CD4-positive, alpha-beta T cell treated with Interleukin-4 for 1 hour (primary cell): ENCODE measurements at places on chromosomes 2 and 18.

GRCh38 chr2:55225481-55226020, 6.5 kb downstream of the CLHC1 start:
- no peak for DNase-seq

GRCh38 chr2:216665242-216665641, 30.1 kb downstream of the IGFBP5 start:
- no peak for DNase-seq

- no peak for DNase-seq
These were observed 15.0 kb upstream of the GPC1 start for GRCh38 chr2:240420206-240421104.

DNA sequence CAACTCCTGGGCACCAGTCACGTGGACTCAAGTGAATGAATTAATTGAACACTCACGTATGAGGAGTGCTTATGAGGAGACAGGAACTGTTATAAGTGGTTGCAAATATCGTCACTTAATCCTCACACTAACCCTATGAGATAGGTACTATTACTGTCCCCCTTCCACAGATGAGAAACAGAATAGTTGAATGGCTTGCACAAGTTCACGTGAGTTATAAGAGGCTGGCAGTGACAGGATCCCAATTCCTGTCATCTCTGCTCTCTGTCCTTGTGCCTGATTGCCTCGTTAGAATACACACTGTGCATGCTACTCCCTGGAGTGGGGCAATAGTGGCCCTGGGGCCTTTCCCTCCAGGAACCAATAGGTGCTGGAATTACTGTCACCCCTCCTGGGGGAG, 253.5 kb downstream of the DYSF start:
- DNase-seq = no peak

GRCh38 chr2:120262150-120262549, 9.5 kb downstream of the RALB start:
- DNase-seq = no peak

- DNase-seq = no peak
These were observed 138.7 kb upstream of the PID1 start for GRCh38 chr2:229409751-229410181.

DNA sequence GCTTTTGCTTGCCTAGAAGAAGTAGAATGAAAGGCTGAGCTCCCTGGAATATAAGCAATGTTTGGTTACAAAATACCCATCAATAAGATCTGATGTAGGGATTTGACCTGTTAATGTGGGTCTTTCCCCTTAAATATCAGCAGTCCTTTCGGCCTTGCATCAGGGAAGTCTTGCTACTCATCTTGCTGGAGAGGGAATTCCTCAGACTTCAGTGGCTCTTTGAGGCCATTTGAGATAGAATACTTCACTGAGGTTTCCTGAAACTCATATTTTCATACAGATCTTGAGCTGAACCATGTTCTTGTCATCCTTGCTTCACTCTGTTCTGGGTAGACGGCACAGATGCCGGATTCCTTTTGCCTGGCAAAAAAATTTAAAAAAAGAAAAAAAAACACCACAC, 3.9 kb downstream of the TWIST2 start:
- DNase-seq = no peak

DNA sequence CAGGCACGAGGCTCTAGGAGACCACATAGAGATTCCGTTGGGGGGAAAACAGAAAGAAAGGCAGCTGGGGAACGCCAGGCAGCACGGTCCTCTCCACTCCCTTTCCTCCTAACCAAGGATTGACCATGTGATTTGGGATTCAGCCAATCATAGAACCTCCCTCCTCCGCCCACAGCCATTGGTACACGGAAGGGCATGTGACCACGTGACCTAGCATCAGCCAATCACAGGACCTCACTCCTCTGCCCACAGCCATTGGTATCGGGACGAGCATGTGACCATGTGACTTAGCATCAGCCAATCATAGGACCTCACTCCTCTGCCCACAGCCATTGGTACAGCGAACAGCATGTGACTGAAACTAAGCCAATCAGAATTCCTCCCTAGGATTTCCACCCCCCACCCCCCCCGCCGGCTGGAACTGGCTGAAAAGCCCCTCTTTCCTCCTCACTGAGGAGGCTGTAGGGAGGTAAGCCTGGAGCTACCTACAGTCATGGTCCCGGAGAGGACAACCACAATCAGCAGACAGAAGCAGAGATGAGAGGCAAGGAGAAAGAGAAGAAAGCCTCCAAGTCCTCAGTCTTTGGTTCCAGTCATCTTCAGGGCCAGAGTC, 7.6 kb downstream of the SERPINE2 start:
- no peak for DNase-seq

DNA sequence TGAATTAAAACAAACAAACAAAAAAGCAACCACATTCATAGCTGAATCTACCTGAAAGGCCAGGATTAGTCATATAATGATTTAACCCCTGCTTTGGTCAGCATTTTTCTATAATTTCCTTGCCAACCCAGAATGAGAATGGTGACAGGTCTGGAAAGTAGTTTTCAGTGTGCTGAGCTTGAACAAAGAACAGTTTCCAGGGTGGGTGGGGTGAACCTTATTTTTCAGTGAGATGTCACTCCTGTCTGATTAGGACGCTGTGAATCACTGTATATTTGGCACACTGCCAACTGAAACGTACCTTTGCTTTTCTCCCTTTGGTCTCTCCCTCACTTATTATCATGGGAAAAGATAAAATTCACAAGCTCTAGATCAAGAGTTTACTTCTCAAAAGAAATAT, 35.0 kb upstream of the DSC1 start:
- DNase-seq = no peak

GRCh38 chr18:44510390-44510789, 170.3 kb upstream of the SETBP1 start:
- DNase-seq = no peak

DNA sequence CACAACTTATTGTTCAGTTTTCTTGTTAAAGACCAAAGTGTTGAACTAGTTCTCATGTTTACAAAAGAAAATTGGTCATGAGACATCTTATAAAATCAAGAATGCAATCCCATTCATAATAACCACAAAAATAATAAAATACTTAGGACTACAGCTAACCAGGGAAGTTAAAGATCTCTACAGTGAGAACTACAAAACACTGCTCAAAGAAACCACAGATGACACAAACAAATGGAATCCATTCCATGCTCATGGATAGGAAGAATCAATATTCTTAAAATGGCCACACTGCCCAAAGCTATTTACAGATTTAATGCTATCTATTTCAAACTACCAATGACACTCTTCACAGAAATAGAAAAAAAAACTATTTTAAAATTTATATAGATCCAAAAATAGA, 1354.8 kb upstream of the CDH2 start:
- no peak for DNase-seq

GRCh38 chr18:48336332-48336731, 72.9 kb downstream of the ZBTB7C start:
- no peak for DNase-seq

- DNase-seq = no peak
These were observed 44.7 kb downstream of the MC5R start for GRCh38 chr18:13868501-13869271.

GRCh38 chr2:582792-583528, 94.2 kb downstream of the TMEM18 start:
- DNase-seq = no peak

DNA sequence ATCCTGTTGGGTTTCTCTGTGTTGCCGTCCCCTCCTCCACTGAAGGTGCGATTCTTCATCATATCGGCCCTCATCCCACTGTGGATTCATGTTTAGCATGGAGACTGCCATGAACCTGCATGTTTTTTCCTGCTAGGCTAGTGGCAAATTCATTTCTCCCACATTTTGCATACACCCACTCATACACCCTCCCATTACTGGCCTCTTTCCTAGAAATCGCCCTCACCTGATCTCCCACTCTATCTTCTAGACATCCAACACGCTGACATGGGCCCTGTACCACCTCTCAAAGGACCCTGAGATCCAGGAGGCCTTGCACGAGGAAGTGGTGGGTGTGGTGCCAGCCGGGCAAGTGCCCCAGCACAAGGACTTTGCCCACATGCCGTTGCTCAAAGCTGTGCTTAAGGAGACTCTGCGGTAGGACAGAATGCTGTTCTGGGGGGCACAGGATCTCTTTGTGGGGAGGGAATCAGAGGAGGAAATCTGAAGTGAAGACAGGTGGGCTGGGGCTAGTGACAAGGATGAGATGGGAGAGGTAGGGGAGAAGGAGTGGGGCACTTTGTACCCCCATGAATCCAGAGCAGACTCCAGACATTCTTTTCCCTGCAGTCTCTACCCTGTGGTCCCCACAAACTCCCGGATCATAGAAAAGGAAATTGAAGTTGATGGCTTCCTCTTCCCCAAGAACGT, 17.7 kb downstream of the PRKAG3 start:
- no peak for DNase-seq

DNA sequence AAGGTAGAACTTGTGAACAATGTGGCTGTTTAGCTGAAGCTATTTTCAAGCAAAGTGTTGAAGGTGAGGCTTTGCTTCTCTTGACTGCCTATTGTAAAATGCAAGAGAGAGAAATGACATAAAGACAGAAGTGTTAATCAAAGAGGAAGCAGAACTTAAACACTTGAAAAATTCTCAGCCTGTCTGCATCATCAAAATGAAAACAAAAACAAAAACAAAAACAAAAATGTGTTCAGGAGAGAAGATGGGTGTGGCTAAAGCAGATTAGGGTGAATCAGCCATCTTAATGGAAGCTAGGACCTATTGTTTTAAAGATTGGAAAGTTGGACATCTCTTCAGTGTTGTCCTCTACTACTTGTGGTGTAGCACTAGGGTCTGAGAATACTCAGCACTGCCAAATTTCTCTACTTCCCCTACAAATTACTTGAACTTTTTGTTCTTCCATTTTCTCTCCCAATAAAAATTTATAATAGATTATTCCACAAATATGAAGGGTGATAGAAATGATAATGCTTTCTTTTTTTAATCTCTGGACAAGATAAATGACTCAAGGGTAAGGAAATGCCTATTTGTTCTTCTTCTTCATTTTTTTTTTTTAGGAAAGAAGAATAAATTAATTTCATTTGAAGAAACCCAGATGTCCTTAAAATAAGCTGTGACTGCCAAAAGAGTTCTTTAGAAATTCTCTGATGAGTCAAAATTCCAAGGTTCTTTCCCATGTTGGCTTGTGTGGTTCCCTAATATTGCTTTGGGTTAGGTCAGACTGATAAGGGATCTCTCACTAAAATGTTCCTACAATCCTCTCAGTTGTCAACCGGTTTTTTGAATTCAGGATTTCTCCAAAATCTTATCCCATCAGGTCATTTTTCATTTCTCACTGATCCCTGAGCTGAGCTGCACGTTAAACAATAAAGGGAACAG, 571.2 kb upstream of the ZEB2 start:
- no peak for DNase-seq

GRCh38 chr2:179809606-179810005, 51.8 kb downstream of the ZNF385B start:
- DNase-seq = no peak

- no peak for DNase-seq
These were observed 782.8 kb upstream of the ACVR2A start for GRCh38 chr2:147062073-147062472.

- DNase-seq = no peak
These were observed 39.1 kb upstream of the DLX1 start for GRCh38 chr2:172046080-172046678.

GRCh38 chr18:28075501-28075900, 101.4 kb downstream of the CDH2 start:
- no peak for DNase-seq

- no peak for DNase-seq
These were observed 98.8 kb downstream of the MRO start for GRCh38 chr18:50721006-50721405.

DNA sequence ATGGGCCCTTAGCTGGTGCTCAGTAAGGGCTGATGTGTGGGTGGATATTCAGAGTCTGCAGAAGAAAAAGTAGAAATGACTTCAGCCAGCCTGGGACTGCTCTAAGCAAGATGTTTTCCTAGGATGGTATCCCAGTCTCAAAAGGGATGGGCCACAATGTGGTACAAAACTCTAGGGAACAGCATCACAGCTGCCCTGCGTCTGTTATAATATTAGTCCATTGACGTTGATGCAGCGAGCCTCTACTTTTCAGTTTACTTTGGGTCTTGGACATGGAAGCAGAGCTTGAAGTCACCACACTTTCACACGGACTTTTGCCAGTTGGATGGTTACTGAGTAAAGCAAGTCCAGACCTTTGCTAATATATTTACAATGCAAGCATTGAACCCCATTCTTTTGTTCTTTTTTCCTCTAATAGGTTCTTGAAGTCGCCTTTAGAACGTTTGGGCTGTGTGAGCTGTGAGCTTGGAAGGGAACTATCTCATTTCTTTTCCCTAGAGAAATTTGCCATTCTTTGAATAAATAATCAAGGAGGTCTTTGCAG, 105.7 kb downstream of the RDH14 start:
- DNase-seq = no peak

DNA sequence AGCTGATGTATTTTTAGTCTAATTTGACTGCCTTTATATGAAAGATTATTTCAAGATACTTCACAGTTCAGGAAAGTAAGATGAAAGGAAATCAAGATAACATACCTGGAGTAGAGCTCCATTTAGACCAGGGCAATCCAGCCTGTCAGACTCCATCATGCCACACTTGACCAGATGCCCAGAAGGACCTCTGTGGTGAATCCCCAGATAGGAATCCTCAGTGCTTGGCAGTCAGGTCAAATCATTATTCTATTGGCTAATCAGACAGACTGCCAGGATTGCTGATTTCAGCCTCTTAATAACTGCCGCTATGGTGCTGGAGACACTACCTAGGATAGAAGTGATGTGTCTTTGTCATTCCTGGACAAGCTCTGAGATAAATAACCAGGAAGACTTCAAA, 404.2 kb downstream of the STK39 start:
- DNase-seq = no peak

DNA sequence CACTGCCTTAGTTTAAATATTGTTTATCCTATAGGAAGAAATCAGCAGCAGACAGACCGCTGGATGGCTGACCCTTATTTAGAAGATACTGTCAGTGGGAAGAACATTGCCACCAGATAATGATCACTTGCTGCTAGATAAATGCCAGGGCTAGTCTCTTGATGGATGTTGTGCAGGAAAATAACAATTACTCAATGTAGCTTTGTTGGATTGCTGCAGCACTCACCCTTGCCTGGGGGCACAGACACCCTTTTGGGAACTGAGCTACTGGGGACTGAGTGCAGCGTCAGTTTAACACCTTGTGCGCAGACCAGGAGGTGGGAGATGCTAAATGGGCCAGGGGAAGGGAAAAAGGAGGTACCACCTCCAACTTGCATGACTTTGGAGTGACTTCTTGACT, 64.2 kb upstream of the CAPN13 start:
- DNase-seq = no peak

DNA sequence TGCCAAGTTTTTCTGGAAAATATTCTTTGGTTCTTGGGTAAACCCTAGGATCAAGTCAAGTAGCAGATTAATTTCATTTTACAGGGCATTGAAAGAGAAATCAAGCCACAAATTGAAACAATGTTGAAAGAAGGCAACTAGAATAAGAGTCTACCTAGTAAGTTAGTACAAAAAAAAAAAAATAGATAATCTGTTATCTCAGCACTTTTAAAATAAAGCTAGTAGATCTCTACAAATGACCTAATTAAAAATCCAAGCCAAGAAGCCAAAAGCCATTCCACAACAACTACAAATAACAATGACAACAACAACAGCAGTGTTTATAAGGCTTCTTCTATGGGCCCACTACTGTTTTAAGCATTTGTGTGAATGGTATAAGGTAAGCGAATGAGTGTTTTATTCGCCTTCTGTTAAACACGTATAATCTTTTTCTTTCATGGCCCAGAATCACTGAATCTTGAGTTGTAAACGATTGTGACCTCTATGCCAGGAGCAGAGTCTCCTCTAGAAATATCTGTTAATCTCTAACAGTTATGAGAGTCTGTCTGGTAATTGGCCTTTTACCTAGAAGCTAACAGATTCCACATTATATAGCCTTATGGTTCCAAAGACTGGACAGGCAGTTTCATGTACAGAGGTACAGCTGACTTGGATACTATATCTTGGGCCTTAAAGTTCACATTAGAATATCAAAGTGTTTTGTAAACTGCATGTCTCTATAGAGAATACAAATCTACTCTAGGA, 28.6 kb upstream of the CUL3 start:
- no peak for DNase-seq
